ENCODE measurements at places on chromosomes 12 and 14.
A peak's percentile ranks its signal among the peaks of the same experiment; 100 is the strongest.

- no peak for DNase-seq
These were observed 61.5 kb downstream of the TMEM30B start for GRCh38 chr14:61219673-61220072.

GRCh38 chr12:108033090-108033489 is 96.0 kb upstream of the WSCD2 start:
- no peak for DNase-seq

- no peak for DNase-seq
These were observed 5.5 kb upstream of the SLC15A5 start for GRCh38 chr12:16282978-16283377.

DNA sequence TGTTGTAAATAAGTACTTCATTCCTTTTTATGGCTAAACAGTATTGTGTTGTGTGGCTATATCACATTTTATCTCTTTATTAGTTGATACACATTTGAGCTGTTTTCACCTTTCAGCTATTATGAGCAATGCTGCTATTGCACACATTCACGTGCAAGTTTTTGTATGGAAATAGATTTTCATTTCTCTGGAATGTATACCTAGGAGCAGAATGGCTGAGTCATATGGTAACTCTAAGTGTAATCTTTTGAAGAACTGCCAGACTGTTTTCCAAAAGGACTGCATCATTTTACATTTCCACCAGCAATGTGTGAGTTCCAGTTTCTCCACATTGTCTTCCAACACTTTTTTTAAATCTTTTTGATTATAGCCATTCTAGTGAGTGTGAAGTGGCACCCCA is 134.0 kb downstream of the SRGAP1 start:
- DNase-seq = no peak

DNA sequence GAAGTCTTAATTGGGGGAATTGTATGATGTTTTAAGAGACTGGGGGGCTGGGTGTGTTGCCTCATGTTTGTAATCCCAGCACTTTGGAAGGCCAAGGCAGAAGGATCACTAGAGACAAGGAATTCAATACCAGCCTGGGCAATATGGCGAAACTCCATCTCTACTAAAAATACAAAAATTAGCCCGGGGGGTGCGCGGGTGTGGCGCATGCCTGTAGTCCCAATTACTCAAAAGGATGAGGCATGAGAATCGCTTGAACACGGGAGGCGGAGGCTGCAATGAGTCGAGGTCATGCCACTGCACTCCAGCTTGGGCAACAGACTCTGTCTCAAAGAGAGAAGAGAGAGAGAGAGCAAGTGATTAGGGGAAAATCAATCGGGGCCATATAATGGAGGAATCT is 600.5 kb downstream of the SLC16A7 start:
- no peak for DNase-seq

- DNase-seq = no peak
These were observed 144.0 kb downstream of the ADAMTS20 start for GRCh38 chr12:43407816-43408645.

DNA sequence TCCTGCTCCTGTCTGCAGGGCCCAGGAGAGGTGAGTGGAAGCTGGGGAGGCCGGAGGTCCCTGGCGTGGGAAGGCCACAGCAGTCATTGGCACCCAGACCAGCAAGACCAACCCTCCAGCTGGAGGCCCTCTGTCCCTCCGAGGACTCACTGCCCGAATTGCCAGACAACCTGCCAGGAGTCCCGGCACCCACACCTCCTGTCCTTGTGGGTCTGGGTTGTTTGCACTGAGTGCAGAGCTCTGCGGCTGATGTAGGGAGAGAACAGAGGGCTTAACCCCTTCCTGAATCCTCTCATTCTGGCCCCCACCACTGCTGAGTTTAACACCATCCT is 204.9 kb downstream of the KIF26A start:
- DNase-seq = no peak

- no peak for DNase-seq
These were observed 180.5 kb downstream of the DAD1 start for GRCh38 chr14:22408547-22408946.

GRCh38 chr14:90626550-90626949 is 189.7 kb downstream of the TTC7B start:
- DNase-seq = no peak

DNA sequence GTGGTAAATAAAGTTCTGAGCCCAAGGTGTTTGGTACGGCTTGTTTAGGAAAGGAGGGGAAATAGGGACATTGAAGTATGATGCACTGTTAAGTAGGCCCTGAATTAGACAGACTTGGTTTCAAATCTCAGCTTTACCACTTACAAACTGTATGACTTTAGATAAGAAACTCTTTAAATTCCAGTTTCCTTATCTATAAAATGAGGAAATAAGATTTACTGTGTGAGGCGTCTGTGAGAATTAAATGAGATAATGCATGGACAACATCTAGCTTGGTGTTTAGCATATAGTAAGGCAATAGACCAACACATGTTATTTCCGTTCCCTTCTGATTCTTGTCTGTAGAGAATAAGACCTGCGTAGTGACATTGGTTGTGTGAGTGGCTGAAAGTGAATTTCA is 7.0 kb downstream of the NCKAP1L start:
- no peak for DNase-seq

DNA sequence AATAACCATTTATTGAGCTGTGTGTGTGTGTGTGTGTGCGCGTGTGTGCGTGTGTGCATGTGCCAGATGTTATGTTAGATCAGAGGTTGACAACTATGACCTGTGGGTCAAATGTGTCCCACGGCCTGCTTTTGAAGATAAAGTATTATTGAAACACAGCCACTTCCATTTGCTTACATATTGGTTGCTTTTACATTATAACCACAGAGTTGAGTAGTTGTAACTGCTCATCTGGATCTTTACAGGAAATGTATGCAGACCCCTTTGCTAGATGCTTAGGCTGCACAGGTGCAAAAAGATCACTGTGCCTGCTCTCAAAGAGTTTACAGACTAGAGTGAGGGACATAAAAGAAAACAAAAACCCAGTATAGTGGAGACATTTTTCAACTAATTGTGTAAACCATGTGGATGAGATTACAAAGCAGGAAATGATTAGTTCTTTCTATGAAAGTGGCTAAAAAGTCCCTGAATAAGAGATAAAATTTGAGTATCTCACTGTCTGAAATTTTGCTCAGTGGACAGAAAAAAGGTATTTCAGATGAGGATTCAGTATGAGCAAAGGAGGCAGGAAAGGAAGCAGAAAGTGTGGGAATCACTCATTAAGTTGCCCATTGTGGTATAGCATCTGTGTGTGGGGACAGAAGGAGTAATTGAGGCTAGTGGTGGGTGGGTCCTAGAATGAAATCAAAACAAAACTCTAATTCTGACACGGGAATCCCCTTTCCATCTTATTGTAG is 188.4 kb downstream of the PAH start:
- peak; percentile 19 for DNase-seq

DNA sequence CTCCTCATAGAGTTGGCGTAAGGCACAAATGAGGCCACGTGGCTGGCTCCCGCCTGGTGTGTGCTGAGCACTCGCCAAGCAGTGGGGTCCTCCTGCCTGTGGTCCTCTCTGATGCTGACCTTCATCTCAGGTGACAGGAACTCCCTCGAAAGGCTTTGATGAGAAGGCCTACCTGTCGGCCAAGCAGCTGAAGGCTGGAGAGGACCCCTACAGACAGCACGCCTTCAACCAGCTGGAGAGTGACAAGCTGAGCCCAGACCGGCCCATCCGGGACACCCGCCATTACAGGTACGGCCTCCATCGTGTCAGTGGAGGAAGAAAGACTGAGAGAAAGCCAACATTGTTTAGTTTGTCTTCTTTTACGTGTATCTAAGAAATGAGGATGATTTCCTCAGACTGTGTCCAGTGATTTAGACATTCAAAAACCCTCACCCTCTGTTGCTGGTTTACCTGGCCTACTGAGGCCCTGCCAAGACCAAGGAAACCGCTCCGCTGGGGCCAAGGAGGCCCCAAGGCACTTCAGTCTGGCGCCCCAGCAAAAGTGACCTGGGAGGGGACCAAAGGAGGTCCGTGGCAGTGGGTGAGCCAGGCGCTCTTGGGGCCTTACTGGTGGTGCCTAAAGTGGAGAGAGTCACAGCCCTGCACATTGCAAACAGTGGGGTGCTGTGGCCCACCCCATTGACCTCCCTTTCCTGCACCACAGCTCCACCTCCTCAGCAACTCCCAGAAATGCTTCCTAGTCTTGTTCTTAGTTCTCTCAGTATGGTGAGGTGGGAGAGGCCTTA is 60.8 kb downstream of the GALNT16 start:
- no peak for DNase-seq

- DNase-seq = no peak
These were observed 21.3 kb upstream of the RAB35 start for GRCh38 chr12:120137833-120138232.

GRCh38 chr12:4829793-4830162 is 79.9 kb upstream of the KCNA1 start:
- no peak for DNase-seq

GRCh38 chr14:64198486-64198885 is 95.7 kb downstream of the ESR2 start:
- DNase-seq = no peak
